ENCODE measurements at places on chromosomes 3 and 15. TPM values are rescaled to one million over a fixed set of nuclear protein-coding genes. Genes with fewer than 3 reads are reported as not detected.
A peak's percentile ranks its signal among the peaks of the same experiment; 100 is the strongest.

GRCh38 chr3:23646184-23646920, 159.4 kb upstream of the UBE2E1 start:
- DNase-seq, result no peak

CCR3 gene
- 0.10 TPM for total RNA-seq

- no peak for DNase-seq
Measured at GRCh38 chr3:134339331-134339730, 34.9 kb downstream of the AMOTL2 start.

DNA sequence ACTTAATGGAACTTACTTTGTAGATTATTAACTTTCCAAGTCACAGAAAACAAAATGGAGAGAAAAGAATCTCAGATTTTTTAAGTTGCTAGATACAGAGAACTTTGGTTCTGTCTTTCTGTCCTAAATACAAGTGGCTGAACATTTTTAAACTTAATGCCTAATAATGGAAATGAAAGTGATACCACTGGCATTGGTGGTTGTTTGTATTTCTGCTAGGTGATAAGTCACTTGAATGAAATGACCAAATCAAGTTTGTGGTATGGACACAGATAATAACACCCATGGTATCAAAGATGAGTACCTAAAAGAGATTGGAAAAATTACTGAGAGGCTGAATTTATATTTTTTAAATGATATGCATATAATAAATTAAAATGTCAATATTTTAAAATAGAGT, 502.1 kb downstream of the CNTN6 start:
- no peak for DNase-seq

DNA sequence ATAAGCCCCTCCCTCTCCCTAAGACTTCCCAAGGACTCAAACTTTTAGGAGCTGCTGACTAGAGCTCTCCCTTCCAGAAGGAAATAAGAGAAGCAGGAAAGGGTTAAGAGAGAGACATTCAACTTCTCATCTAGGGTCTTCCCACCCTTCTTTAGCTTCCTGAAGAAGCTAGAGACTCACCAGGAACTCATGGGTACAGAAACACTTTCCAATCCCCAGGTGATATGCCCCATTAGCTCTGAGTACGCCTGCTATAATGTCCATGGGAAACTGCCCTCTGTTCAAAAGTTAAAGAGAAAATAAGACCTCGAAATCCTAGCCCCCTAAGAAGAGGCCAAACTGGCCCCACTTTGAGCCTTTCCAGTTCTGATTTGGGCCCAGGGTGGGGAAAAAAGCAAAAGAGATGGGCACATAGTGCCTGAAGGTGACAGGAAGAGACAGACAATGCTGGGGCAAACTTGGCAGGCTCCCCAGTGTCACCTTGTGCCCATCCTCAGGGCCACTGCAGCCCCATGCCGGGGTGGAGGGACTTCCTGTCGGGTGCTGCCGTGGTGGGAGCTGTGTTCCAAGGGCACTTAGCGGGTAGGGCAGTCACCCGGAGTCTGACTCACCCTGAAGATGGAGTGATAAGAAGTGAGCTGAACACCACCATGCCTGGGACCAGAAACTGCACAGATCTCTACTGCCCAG, 29.5 kb downstream of the CCDC12 start:
- DNase-seq, result peak; percentile 85

DNA sequence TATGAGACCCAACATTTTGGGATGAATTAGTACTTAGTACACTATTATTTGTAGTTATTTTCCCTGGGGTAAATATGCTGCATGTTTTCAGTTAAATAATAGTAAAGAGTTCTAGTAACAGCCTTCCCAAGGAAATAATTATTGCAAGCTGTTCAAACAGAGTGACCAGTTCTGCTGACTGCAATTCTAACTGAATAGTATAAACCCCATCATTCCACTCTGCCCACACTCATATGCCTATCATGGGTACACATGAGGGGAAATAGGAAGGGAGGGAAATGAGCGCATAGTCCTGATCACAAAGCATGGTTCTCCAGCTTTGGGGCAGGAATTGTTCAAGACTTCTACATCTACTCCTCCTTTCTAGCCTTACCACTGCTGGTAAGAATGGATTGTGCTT, 18.7 kb downstream of the UQCC5 start:
- no peak for DNase-seq

- peak; percentile 7 for DNase-seq
Measured at GRCh38 chr3:142115867-142116668, 33.3 kb downstream of the TFDP2 start.

- DNase-seq, result no peak
Measured at GRCh38 chr3:170524073-170524472, 61.8 kb downstream of the SLC7A14 start.

- DNase-seq, result peak; percentile 55
Measured at GRCh38 chr3:33883951-33884561, 85.6 kb downstream of the PDCD6IP start.

DNA sequence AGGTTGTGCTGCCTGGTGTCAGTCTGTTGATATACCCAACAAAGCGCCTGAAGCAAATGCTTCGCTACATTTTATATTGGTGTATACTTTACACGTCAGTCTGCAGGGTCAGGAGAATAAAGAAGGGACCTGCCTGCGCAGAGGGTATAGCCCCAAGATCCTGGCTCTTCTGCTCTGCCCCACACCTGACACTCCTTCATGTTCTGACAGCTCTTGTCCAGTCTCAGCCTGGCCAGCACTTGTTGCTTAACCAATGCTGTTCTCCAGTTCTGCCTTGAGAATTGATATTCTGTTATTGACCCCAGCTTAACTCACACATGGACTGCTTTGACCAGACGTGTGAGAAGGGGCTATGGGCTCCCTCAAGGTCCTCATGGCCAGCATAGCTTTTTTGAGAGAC, 35.8 kb upstream of the BSN start:
- DNase-seq, result no peak

DNA sequence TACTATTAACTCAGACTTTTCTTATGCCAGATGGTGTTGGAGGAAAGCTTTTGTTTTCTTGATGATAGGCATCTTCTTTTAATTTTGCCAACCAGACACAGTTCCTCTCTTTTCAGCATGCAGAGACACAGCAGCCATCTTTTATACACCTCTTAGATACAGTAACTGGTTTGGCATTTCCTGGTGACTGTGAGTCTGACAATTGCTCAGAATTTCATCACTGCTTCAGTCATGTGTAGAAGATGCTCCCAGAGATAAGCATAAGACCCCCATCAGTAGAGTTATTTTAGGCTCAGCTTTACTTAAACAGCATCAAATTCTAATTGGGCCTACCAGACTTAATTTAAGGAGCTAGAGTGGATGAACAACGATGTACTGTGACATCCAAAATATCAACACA, 779.0 kb downstream of the SQOR start:
- no peak for DNase-seq

GRCh38 chr3:57158325-57158724, 6.8 kb downstream of the IL17RD start:
- no peak for DNase-seq

GRCh38 chr3:37779289-37780152, 82.2 kb upstream of the CTDSPL start:
- DNase-seq, result peak; percentile 70

EXD1 gene
- not detected for total RNA-seq

SEMA7A gene
- 20.8 TPM for total RNA-seq

- no peak for DNase-seq
Measured at GRCh38 chr3:34582055-34582454, 783.6 kb downstream of the PDCD6IP start.

CLDN18 gene
- not detected for total RNA-seq

NPTN gene
- 161 TPM for total RNA-seq

DNA sequence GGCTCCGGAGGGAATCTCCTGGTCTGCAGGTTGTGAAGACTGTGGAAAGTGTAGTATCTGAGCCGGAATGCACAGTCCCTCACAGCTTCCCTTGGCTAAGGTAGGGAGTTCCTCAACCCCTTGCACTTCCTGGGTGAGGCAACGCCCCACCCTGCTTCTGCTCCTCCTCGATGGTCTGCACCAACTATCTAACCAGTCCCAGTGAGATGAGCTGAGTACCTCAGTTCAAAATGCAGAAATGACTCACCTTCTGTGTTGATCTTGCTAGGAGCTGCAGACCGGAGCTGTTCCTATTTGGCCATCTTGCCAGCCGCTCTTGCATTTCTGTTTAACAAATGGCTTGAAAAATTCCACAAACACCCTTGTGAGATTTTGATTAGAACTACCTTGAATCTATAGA, 156.1 kb downstream of the STXBP5L start:
- DNase-seq, result no peak

CDHR4 gene
- total RNA-seq, result not detected

DNA sequence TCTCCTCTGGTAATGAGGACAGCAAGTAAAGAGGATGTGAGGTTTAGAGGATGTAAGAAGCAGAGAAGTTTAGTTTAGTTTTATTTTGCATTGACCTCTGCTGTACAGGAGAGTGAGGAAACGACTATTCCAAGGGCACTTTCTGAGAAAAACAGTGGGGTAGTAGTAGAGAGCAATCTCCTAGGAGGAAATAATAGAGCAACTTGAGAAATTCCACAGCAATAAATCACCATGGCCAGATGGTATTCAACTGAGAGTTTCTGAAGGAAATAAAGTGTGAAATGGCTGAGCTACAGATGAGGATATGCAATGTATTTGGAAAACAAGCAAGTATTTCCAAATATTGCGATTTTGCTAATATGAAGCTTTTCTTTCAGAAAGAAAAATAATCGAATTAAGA, 118.9 kb downstream of the DPH6 start:
- DNase-seq, result peak; percentile 71

DNA sequence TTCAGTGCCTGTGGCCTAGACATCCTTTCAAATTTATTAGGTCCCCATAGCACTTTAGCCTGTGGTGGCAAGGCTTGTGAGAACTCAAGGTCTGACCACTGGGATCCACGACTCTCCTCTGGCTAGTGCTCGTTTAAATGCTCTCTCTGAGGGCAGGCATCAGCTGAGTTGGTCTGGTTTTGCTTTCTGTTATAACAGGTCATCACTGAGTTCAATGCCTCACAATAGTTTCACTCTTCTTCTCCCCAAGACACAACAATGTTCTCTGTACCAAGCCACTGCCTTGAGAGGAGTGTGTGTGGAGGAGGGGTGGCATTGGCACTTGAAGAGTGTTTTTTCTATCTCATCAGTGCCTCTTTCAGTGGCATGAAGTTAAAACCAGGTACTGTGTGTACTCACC, 7.6 kb downstream of the OR5K4 start:
- no peak for DNase-seq

GRCh38 chr3:136728473-136728872, 23.7 kb downstream of the STAG1 start:
- DNase-seq, result no peak

DNA sequence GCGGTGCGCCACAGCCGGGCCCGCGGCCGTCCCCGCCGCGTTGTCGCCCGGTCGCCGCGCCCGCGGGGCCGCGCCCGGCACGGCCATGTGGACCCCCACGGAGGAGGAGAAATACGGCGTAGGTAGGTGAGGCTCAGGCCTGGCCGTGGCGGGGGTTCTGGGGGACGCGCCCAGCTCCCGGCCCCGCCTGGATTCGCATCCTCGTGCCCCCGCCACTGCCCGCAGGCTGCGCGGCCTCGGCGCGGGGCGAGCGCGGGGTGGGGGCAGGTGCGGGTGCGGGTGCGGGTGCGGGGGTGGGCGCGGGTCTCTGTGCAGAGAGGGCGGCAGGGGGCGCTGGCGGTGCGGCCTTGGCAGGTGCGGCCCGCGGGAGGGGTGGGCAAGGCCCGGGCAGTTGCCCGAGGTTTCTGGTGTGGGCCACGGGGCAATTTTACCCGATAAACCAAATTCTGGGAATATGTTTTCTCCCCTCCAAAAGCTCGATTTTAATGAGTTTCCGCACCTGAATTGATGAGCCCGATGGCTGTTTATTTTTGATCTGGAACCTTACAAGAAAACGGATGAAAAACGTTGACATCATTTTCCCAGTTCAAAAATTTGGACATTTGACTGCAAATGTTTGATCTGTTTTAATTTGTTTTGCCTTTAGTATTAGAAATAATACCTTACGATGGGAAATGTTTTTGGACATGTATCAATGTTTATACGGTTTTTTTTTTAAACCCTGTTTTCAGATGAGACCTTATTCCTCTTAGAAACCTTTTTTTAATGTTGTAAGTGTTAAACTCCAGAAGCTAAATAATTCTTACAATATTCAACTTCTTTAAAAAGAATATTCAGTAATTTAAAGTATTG, 678 bp downstream of the DOCK3 start:
- DNase-seq, result no peak

GRCh38 chr15:44698641-44699040, 12.5 kb downstream of the PATL2 start:
- DNase-seq, result no peak

DLL4 gene
- 2.5 TPM for total RNA-seq

Measured in RPMI7951 (cell line).